ENCODE measurements at places on chromosomes 2 and 18.

- DNase-seq: no peak
Observed at GRCh38 chr2:24345937-24346336, 14.4 kb downstream of the ITSN2 start.

DNA sequence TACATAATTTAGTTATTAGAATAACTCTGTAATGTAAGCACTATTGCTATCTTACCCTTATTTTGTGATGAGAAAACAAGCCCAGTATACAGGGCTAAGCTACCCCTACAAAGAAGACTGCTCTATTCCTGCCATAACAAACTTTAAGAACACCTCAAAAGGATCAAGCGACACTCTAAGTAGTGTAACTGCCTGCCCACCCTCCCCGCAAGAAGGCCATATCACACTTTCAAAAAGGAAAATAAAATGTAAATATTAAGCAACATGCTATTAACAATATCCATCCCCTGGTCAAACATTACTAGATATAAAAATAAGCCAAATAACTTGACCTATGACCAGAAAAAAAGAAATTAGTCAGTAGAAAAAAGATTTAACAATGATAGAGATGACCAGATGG lies 741.7 kb upstream of the CNTNAP5 start:
- DNase-seq: no peak

DNA sequence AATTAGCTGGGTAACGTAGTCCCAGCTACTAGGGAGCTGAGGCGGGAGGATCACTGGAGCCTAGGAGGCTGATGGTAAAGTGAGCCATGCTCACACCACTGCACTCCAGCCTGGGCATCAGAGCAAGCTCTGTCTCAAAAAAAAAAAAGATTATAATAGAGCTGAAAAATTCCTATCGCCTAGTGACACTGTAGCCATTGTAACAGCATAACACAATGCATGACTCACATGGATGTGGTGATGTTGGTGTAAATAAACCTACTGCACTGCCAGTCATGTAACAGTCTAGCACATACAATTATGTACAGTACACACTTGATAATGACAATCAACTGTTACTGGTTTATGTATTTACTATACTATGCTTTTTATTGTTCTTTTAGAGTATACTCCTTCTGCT lies 39.6 kb downstream of the MGAT4A start:
- DNase-seq: no peak

DNA sequence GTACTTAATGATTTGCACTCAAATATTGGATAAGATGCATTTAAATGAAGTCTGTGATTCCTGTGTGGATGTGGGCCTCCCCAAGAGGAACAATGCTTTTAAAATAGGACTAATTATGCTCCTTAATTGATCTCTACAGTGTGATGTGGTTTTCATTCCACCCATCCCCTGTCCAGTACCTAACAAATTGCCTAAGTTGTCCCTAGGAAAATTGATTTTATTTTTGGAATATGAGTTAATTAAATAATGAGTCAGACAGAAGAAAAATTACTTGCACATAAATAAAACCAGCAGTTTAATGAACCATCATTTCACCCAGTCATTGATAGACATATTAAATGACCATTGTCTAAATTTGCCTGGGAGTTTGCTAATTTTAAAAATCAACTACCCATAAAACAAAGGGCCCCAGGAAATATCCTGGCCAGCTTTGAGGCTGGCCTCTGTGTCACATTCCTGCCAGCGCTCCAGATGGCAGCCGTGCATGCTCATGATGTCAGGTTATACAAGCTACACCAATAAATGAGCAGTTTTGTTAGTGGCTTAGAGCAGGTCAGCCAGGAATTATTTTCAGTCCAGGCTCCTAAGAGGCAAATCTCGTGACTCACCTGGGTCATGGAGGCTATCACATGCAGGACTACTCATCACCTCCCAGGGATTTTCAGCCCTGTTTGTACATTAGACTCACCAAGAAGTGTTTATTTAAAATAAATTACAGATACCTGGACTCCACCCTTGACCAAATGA lies 31.9 kb downstream of the ABHD3 start:
- DNase-seq: peak; percentile 62

GRCh38 chr2:160411167-160411566 lies 82.4 kb downstream of the RBMS1 start:
- peak; percentile 68 for DNase-seq

- peak; percentile 84 for DNase-seq
Observed at GRCh38 chr2:237700512-237701032, 73.2 kb downstream of the LRRFIP1 start.

DNA sequence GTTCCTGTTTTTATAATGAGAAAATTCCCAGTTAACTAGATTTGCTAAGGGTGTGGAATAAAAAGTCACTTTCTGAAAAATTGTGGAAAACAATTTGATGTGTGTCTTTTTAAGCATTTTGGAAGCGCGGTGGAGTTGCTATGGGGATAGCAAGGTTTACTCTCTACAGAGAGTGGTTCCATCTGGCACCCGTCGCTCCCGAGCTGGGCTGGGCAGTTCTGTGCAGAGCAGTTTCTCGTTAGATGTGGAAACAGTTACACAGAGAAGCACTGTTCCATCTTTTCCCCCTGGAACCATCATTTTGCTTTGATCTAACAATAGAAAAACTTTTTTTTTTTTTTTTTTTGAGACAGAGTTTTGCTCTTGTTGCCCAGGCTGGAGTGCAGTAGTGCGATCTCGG lies 17.4 kb downstream of the LDLRAD4 start:
- no peak for DNase-seq

GRCh38 chr18:5967666-5968065 lies 72.3 kb upstream of the TMEM200C start:
- no peak for DNase-seq

DNA sequence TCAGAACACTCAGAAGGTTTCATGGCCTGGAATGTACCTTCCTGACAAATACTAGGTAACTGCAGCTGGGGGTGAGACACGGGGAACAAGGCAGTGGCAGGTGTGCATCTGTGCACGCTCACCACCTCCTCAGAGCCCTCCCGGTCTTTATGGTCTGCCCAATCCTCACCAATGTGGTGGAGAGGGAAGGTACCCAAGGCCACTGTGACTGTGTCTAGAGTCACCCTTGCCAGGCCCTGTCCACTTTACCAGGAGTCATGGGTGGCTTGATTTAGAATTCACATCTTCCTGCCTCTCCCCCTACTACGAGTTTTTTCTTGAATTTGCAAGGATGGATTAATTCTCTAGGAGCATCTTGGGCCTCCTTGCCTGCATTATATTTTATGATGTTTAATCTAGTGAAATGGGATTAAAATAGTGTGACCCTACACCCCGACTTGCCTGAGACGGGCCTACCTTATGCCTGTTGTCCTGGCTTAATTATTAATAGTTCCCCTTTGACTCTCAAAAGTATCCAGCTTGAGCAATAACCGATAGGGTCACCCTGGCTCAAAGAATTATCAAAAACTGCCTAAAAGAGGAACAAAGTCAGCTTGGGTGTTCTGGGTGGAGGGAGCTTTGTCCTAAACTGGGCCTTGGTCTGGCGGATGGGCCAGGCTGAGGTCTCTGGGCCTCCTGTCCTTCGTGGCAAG lies 56.5 kb downstream of the ACAA2 start:
- no peak for DNase-seq

DNA sequence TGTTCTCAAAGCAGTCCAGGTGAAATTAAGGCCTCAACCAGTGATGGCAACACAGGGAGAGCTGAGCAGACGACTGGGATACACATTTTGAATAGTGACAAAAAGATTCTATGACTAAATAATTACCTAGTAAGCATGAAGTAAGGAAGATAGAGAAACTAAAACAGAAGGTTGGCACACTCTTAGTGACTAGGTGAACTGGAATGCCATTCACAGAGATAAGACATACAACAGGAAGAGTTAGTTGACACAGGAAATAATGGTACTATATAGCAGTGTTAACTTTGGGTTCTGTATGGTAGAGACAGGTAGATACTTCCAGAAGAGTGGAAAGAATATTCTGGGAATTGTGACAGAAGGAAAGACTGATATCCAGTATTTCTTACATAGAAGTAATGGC lies 181.8 kb upstream of the NT5C1B start:
- no peak for DNase-seq

DNA sequence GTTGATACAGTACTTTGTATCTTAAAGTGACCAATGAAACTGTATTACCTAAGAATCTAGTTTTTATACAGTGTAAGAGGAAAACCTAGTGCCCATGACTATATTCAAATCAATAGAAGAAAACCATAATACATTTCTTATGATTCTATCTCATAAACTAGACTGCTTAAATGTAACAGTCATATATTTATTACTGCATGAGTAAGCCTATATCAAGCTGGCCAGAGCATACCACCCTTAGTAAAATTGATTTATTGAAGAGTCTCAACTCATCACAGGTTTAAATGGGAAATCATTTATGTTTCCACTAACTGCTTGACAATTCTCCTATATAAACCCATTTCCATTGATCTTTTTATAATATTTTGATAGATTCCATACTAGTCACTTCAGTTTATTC lies 1059.2 kb upstream of the LRRTM1 start:
- DNase-seq: no peak

GRCh38 chr2:112001942-112002341 lies 53.1 kb upstream of the TMEM87B start:
- DNase-seq: peak; percentile 15

- DNase-seq: no peak
Observed at GRCh38 chr18:46448347-46448746, 208.7 kb downstream of the LOXHD1 start.

- DNase-seq: no peak
Observed at GRCh38 chr18:1103537-1103936, 198.9 kb downstream of the ADCYAP1 start.

DNA sequence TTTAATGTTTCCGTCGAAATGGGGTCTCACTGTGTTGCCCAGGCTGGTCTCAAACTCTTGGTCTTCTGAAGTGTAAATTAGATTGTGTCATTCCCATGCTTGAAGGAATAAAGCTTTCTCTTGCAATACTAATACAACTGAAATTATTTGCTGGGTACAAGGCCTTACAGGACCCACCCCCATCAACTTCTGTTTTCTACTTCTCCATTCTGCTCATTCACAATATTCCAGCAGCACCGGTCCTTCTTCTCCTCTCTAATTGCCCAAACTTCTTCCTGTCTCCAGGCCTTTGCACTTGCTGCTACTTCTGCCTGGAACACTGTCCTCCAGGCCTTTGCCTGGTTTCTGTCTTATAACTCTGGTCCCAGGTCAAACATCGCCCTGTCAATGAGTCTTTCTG lies 73.8 kb downstream of the APOB start:
- DNase-seq: no peak

GRCh38 chr2:76429374-76429773 lies 718.7 kb upstream of the GCFC2 start:
- no peak for DNase-seq

DNA sequence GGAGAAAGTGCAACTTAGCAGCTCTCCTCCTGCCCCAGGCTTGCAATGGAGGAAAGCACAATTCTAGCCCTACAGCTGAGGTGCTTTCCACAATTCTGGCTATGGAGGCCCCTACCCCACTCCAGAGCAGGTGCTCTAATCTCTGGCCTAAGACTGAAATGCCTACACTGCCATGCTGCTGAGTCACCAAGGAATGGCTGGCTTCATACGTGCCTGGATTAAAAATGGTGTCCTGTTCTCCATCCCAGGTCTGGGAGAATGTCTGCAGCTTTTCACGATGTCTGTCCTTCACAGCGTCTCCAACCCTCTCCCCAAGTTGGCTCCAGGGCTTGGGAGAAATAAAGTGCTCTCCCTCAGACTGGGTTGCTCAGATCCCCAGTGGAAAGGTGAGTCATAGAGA lies 48.5 kb downstream of the MBOAT2 start:
- DNase-seq: no peak

GRCh38 chr2:190376591-190377245 lies 31.4 kb upstream of the MFSD6 start:
- DNase-seq: no peak

GRCh38 chr18:57959278-57959677 lies 84.7 kb upstream of the NEDD4L start:
- DNase-seq: peak; percentile 65

DNA sequence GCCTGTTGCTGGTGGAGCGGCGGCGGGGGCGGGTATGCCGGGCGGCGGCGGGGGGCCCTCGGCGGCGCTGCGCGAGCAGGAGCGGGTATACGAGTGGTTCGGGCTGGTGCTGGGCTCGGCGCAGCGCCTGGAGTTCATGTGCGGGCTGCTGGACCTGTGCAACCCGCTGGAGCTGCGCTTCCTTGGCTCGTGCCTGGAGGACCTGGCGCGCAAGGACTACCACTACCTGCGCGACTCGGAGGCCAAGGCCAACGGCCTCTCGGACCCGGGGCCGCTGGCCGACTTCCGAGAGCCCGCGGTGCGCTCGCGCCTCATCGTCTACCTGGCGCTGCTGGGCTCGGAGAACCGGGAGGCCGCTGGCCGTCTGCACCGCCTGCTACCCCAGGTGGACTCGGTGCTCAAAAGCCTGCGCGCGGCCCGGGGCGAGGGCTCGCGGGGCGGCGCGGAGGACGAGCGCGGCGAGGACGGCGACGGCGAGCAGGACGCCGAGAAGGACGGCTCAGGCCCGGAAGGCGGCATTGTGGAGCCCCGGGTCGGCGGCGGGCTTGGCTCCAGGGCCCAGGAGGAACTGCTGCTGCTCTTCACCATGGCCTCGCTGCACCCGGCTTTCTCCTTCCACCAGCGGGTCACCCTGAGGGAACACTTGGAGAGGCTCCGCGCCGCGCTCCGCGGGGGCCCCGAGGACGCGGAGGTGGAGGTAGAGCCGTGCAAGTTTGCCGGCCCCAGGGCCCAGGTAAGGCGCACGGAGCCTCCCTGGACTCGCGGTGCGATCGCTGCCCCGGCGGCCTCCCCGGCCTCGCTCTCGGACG lies 1.0 kb downstream of the ZCCHC2 start:
- peak; percentile 45 for DNase-seq

GRCh38 chr18:45349019-45349418 lies 266.3 kb upstream of the SLC14A2 start:
- DNase-seq: no peak

GRCh38 chr2:239120664-239121063 lies 272.8 kb downstream of the TWIST2 start:
- no peak for DNase-seq

DNA sequence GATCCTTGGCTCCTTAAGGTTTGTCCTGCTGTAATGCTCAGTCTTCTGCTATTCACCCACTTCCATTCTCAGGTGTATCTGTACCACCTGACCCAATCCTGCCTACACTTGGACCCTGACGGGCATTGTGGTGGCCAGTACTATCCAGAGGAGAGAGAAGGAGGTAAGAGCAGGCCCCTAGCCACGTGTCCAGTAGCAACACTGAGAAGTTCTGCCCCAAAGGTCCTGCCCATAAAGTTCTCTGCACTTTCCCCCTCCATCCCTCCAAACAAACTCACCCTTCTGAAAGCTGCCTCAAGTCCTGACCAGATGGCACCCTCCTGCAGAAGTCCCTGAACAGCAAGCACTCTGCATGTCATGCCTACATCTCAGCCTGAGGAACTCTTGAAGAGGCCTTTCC lies 18.3 kb downstream of the TTC32 start:
- no peak for DNase-seq

GRCh38 chr18:29176681-29177080 lies 999.8 kb upstream of the CDH2 start:
- no peak for DNase-seq

Data from fibroblast of mammary gland (primary cell).